ENCODE measurements at places on chromosomes 16 and 17. TPM values are rescaled to one million over a fixed set of nuclear protein-coding genes. Genes with fewer than 3 reads are reported as not detected.
A peak's percentile ranks its signal among the peaks of the same experiment; 100 is the strongest.

The GP1BA gene
- not detected for polyA plus RNA-seq

DNA sequence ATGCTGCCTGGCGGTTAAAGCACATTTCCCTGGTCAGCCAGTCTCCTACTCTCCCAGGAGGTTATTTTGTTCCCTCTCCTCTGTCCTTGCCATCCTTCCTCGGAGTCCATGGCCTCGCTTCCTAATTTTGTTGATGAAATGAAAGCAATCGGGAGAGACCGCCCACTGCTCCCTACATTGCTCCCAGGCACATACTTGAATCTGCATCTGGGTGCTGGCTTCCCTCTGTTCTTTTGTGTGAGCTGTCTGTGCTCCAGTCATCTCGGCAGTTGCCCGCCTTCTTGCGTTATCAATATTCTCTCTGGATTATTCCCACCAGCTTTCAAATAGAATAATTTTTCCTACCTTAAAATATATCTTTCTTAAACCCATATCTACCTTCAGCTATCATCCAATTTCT lies 11.1 kb downstream of the KRT23 start:
- H3K4me3 ChIP-seq: no peak overlapping the region
- peaks cover 11% of the 10 kb centered on the region for H3K4me1 ChIP-seq
- H3K36me3 ChIP-seq: no peaks in the 10 kb centered on the region
- H3K27me3 ChIP-seq: no peaks in the 10 kb centered on the region
- no peak for DNase-seq

DNA sequence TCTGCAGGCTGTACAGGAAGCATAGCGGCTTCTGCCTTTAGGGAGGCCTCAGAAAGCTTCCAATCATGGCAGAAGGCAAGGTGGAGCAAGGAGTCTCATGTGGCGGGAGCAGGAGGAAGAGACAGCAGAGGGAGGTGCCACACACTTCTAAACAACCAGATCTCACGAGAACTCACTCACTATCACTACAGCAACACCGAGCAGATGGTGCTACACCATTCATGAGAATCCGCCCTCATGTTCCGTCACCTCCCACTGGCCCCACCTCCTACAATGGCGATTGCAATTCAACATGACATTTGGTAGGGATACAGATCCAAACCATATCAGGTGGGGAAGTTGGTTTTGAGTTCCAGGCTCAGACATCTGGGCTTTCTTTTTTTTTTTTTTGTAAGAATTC lies 31.9 kb upstream of the NUDT7 start:
- no peaks in the 10 kb centered on the region for H3K4me1 ChIP-seq
- H3K27me3 ChIP-seq: no peaks in the 10 kb centered on the region
- DNase-seq: no peak
- no peak overlapping the region for H3K27ac ChIP-seq
- no peaks in the 10 kb centered on the region for H3K36me3 ChIP-seq

GRCh38 chr17:1365445-1366039 lies 34.5 kb downstream of the YWHAE start:
- peaks cover 25% of the 10 kb centered on the region for H3K4me1 ChIP-seq
- H3K4me3 ChIP-seq: peak overlapping the region; percentile 18
- H3K36me3 ChIP-seq: peaks cover 12% of the 10 kb centered on the region
- no peak overlapping the region for H3K27ac ChIP-seq
- H3K27me3 ChIP-seq: no peaks in the 10 kb centered on the region
- DNase-seq: peak; percentile 35

GRCh38 chr17:491086-492021 lies 138.7 kb upstream of the RPH3AL start:
- H3K27ac ChIP-seq: no peak overlapping the region
- DNase-seq: no peak
- no peaks in the 10 kb centered on the region for H3K36me3 ChIP-seq
- H3K4me1 ChIP-seq: peaks cover 3% of the 10 kb centered on the region

DNA sequence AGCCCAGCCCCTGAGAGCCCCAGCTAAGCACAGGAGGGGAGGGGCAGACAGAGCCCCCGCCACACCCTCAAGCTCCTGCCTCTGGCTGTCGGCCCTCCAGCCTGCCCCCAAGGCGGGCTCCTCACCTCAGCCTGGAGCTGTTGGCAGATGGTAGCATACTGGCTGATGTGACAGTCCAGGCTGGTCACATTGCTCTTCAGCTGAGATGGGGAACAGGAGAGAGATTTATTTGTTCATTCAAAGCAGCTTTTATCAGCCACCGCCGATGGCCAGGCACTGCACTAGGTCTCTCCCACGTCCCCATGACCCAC lies 14.8 kb downstream of the KIF18B start:
- no peak overlapping the region for H3K27ac ChIP-seq
- H3K36me3 ChIP-seq: no peaks in the 10 kb centered on the region
- no peak for DNase-seq
- no peak overlapping the region for H3K4me3 ChIP-seq

GRCh38 chr16:84228256-84228838 lies 11.5 kb downstream of the KCNG4 start:
- no peaks in the 10 kb centered on the region for H3K36me3 ChIP-seq
- H3K4me1 ChIP-seq: no peaks in the 10 kb centered on the region
- DNase-seq: no peak
- no peak overlapping the region for H3K4me3 ChIP-seq

The NAGS gene
- 1.8 TPM for polyA plus RNA-seq

Data from keratinocyte (primary cell).